ENCODE measurements at places on chromosomes 2 and 18. TPM values are rescaled to one million over a fixed set of nuclear protein-coding genes. Genes with fewer than 3 reads are reported as not detected.

- H3K27ac ChIP-seq: no peak overlapping the region
- H3K36me3 ChIP-seq: no peaks in the 10 kb centered on the region
- H3K27me3 ChIP-seq: no peaks in the 10 kb centered on the region
- no peak overlapping the region for H3K4me3 ChIP-seq
Observed at GRCh38 chr2:25055376-25055920, 13.6 kb downstream of the EFR3B start.

- no peaks in the 10 kb centered on the region for H3K36me3 ChIP-seq
- DNase-seq: no peak
- no peak overlapping the region for H3K4me3 ChIP-seq
- no peaks in the 10 kb centered on the region for H3K4me1 ChIP-seq
- H3K27ac ChIP-seq: no peak overlapping the region
Observed at GRCh38 chr2:119068154-119068725, 90.3 kb downstream of the C1QL2 start.

GRCh38 chr2:83967854-83968253, 491.2 kb downstream of the SUCLG1 start:
- H3K27me3 ChIP-seq: no peaks in the 10 kb centered on the region
- H3K27ac ChIP-seq: no peak overlapping the region
- H3K4me3 ChIP-seq: no peak overlapping the region

- H3K27ac ChIP-seq: no peak overlapping the region
- DNase-seq: peak; percentile 38
- peaks cover 34% of the 10 kb centered on the region for H3K27me3 ChIP-seq
- H3K36me3 ChIP-seq: no peaks in the 10 kb centered on the region
- H3K4me1 ChIP-seq: peaks cover 3% of the 10 kb centered on the region
Observed at GRCh38 chr2:75608684-75609333, 37.8 kb upstream of the MRPL19 start.

- no peak overlapping the region for H3K27ac ChIP-seq
- H3K4me1 ChIP-seq: no peaks in the 10 kb centered on the region
- peaks cover 6% of the 10 kb centered on the region for H3K36me3 ChIP-seq
- no peak overlapping the region for H3K4me3 ChIP-seq
- no peak for DNase-seq
Observed at GRCh38 chr2:196989496-196989895, 63.0 kb upstream of the PGAP1 start.

GRCh38 chr2:125330133-125330532, 1305.0 kb downstream of the CNTNAP5 start:
- DNase-seq: no peak
- H3K4me1 ChIP-seq: no peaks in the 10 kb centered on the region

DNA sequence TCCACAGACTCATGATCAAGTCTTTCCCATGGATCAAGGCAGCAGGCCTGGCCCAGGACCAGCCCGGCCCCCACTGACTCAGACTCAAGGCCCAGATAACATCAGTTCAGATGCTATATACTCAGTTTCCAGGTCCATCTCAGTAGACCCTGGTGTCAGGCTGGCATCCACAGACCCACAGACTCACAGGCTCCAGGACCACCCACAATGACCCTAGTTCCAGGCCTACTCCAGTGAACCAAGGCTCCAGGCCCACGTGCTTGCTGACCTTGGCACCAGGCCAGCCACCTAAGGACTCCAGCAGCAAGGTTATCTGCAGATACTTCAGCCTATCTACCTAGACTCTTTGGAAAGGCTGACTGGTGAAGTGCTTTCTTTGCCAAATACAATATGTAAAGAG, 51.0 kb downstream of the KCNH7 start:
- no peaks in the 10 kb centered on the region for H3K27me3 ChIP-seq
- no peak overlapping the region for H3K27ac ChIP-seq
- H3K4me1 ChIP-seq: no peaks in the 10 kb centered on the region
- no peaks in the 10 kb centered on the region for H3K36me3 ChIP-seq

DNA sequence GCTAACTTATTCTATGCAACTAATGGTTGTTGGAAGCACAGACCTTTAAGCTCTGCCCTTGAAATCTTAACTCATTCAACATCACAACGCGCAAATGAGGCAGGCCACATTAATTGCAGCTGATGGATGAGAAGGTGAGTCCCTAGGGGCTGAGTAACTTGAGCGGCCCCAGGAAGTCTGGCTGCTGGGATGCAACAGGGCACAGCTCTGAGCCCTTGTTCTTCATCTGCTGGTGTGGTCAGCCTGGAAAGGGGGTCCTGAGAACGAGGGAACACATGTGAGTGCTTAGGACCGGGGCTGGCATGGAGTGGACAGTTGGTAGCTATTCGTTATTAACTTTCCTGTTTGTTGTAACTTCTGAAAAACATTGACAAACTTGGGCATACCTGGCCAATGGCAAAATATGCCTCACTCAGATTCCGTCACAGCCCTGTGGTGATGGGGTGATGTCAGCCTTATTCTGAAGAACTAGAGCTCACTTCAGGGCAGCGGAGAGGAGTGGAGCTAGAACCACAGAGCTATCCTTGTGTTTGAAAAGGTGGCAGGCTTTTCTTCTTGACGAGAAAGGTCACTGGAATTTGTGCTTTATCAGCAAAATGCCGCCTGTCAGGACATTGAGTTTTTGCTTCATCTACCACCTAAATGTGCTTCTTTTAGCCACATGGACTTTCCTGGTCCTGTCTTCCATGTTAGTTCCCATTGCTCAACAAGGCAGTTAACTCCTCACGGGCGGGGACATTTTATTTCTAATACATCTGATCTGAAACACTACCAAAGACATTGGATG, 145.9 kb upstream of the FHL2 start:
- no peak overlapping the region for H3K27ac ChIP-seq
- H3K27me3 ChIP-seq: no peaks in the 10 kb centered on the region
- no peak overlapping the region for H3K4me3 ChIP-seq
- H3K36me3 ChIP-seq: no peaks in the 10 kb centered on the region

- H3K27ac ChIP-seq: no peak overlapping the region
- no peaks in the 10 kb centered on the region for H3K36me3 ChIP-seq
- no peak overlapping the region for H3K4me3 ChIP-seq
- no peaks in the 10 kb centered on the region for H3K4me1 ChIP-seq
- H3K27me3 ChIP-seq: no peaks in the 10 kb centered on the region
- DNase-seq: no peak
Observed at GRCh38 chr18:11553098-11553940, 56.1 kb upstream of the SLC35G4 start.

GRCh38 chr2:120638450-120638849, 97.2 kb upstream of the GLI2 start:
- DNase-seq: no peak
- no peaks in the 10 kb centered on the region for H3K27me3 ChIP-seq
- no peaks in the 10 kb centered on the region for H3K4me1 ChIP-seq
- H3K36me3 ChIP-seq: no peaks in the 10 kb centered on the region
- H3K4me3 ChIP-seq: no peak overlapping the region
- H3K27ac ChIP-seq: no peak overlapping the region

- H3K27me3 ChIP-seq: peaks cover 3% of the 10 kb centered on the region
- peaks cover 3% of the 10 kb centered on the region for H3K4me1 ChIP-seq
- H3K27ac ChIP-seq: no peak overlapping the region
- DNase-seq: no peak
Observed at GRCh38 chr18:12409469-12409868, 1.7 kb downstream of the PRELID3A start.

- H3K36me3 ChIP-seq: no peaks in the 10 kb centered on the region
- no peak for DNase-seq
- no peaks in the 10 kb centered on the region for H3K27me3 ChIP-seq
- H3K4me3 ChIP-seq: no peak overlapping the region
Observed at GRCh38 chr2:54206596-54206995, 49.4 kb downstream of the TSPYL6 start.

GRCh38 chr2:169767243-169767888, 31.3 kb upstream of the SSB start:
- H3K27ac ChIP-seq: no peak overlapping the region
- peak; percentile 64 for DNase-seq
- no peak overlapping the region for H3K4me3 ChIP-seq
- peaks cover 19% of the 10 kb centered on the region for H3K27me3 ChIP-seq

DNA sequence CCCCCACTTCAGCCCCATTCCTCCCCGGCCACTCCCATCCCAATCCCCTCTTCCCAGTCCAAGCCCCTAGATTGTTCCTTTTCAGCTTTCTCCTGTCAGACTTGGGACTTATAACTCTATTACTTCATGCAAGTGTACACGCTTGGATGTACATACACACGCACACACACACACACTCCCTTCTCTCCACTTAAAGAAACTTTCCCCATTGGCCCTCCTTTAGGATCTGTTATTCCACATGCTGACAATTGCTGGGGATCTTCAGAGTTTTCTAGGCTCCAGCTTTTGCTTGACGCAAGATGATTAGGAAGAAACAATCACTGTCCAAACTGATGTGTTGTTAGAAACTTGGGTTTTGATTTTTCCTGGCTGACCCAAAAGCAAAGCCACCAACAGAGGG, 75.4 kb downstream of the CDK15 start:
- H3K36me3 ChIP-seq: no peaks in the 10 kb centered on the region
- no peak for DNase-seq
- no peak overlapping the region for H3K4me3 ChIP-seq

DNA sequence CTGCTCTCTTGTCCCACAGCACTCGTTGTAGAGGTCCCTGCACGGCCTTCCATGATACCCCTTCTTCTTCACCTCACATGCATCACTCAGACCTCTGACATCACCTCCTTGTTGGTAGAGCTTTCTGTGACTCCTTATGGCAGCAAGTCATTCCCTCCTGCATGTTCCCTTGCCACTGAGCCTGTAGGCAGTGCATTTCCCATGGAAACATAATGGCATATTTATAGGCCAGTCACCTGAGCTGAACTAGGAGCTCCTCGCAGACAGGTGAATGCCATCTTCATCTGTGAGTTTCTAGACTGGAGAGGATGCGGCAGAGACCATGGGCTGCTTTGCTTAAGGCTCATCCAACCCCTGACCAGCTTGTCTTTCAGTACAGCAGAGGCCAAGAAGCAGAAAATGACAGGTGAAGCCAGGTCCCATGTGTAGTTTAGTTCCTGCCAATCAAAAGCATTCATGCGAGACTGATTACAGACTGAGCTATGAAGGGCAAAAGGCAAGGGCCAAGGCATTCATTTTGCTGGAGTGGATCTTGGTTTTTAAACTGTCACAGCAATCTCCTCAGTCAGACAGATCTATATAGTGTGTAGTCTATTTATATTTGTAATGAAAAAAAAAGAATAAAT, 59.4 kb upstream of the NEDD4L start:
- no peak for DNase-seq
- H3K4me3 ChIP-seq: no peak overlapping the region
- no peak overlapping the region for H3K27ac ChIP-seq
- H3K27me3 ChIP-seq: no peaks in the 10 kb centered on the region
- H3K4me1 ChIP-seq: no peaks in the 10 kb centered on the region
- H3K36me3 ChIP-seq: no peaks in the 10 kb centered on the region

GRCh38 chr2:26561918-26562810, 79.0 kb downstream of the CIB4 start:
- H3K4me1 ChIP-seq: peaks cover 14% of the 10 kb centered on the region
- no peak overlapping the region for H3K27ac ChIP-seq
- DNase-seq: peak; percentile 61
- H3K27me3 ChIP-seq: peaks cover 73% of the 10 kb centered on the region

DNA sequence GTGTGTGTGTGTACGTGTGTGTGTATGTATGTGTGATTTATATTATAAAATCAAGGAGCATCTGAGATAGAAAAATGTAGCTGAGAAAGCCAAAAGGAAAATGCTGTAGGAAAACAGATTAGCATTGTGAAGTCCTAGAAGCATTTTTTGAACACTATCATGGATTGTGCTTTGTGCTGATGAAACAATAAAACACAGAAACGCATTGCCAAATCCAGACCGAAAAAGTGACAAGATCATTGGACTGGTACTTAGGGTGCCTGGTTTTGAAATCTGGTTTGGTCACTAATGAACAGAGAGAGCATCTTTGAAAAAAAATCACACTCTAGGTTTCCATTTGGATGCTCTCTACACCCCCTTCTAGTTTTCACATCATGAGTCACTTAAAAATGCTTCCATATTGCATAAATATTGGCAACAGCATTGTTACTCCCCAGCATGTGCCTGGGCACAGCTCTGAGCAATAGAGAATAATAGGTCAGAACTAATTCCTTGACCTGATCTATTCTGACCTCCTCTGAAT, 214.6 kb upstream of the LRRTM1 start:
- DNase-seq: no peak
- H3K4me3 ChIP-seq: no peak overlapping the region
- no peaks in the 10 kb centered on the region for H3K4me1 ChIP-seq

- H3K4me3 ChIP-seq: no peak overlapping the region
- no peaks in the 10 kb centered on the region for H3K27me3 ChIP-seq
- DNase-seq: no peak
- no peaks in the 10 kb centered on the region for H3K36me3 ChIP-seq
- no peak overlapping the region for H3K27ac ChIP-seq
Observed at GRCh38 chr18:36889742-36890141, 60.8 kb downstream of the KIAA1328 start.

DNA sequence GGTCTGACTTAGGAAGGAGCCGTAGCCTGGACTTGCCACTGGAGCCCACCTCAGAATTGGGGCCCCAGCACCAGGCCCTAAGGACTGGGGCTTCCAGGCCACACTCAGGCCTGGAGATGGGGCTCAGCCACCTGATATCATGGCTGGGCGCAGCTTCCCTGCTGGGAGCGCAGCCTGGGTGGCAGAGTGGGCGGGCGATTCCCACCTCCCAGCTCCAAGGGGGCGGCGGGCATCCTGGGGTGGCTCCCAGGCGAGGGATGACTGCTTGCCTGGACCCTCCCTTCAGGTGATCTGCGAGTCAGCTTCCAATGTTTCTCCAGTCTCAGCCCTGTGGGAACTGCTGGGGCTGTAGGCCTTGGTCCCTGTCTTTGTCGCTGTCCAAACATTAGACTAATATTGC, 20.1 kb downstream of the GPR35 start:
- H3K36me3 ChIP-seq: no peaks in the 10 kb centered on the region
- DNase-seq: no peak
- H3K27ac ChIP-seq: no peak overlapping the region
- H3K27me3 ChIP-seq: peaks cover 59% of the 10 kb centered on the region

DNA sequence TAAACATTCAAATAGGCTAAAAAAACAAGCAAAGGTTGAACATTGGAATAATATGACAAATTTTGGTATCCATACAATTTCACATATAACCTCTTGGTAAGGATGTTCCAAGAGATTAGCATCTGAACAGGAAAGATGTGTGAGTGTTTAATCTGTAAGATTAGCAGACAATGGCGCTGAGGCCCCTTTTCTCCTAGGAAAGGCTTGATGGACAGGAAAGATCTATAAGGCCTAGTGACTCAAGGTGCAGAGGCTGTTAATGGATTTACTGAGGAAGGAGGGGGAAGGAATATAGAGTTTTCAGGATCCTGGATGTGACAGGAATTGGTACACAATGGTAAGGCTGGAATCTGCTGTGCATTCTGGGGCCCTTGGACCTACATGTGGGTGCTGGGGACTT, 48.1 kb upstream of the SMAD2 start:
- H3K27ac ChIP-seq: no peak overlapping the region
- H3K27me3 ChIP-seq: no peaks in the 10 kb centered on the region
- no peak for DNase-seq

GRCh38 chr2:467543-467891, 179.6 kb upstream of the ALKAL2 start:
- H3K4me1 ChIP-seq: peaks cover 11% of the 10 kb centered on the region
- peaks cover 52% of the 10 kb centered on the region for H3K27me3 ChIP-seq

The POTEJ gene
- not detected for total RNA-seq

The ANKRD62 gene
- not detected for total RNA-seq

The TUBB8B gene
- not detected for total RNA-seq

The SOWAHC gene
- total RNA-seq: 50.5 TPM

The IMMT gene
- total RNA-seq: 90.4 TPM

The LYPD6 gene
- total RNA-seq: 3.0 TPM

The GATA6 gene
- 55.2 TPM for total RNA-seq

The SERPINB12 gene
- total RNA-seq: not detected

The AGXT gene
- 0.82 TPM for total RNA-seq

The SERPINB4 gene
- not detected for total RNA-seq

Measured in transverse colon (tissue), 4 donors.